ENCODE measurements at places on chromosomes 1 and 21.
A peak's percentile ranks its signal among the peaks of the same experiment; 100 is the strongest.

DNA sequence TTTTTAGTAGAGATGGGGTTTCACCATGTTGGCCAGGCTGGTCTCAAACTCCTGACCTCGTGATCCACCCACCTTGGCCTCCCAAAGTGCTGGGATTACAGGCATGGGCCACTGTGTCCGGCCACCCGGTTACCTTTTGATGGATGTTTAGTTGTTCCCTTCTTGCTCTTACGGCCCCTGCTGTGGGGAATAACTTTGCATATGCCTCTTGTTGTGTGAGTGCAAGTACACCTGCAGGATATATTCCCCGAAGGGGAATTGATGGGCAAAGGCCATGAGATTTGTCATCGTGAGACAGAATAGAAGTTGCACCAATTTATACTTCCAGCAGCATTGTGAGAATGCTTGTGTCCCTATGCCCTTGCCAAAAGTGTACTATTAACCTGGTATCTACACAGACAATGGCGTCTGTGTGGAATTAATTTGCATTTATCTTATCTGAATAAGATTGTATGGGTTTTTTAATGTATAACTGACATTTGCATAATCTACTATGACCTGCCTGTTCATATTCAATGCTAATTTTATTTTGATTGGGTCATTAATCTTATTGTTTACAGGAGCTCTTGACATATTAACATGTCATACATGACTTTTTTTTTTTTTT is 8.1 kb downstream of the IL6R start:
- no peak for DNase-seq

GRCh38 chr21:37414292-37415253 is 48.0 kb downstream of the DYRK1A start:
- no peak for DNase-seq

GRCh38 chr21:41366522-41367151 is 4.8 kb downstream of the MX2 start:
- DNase-seq = peak; percentile 95

GRCh38 chr1:227270554-227270953 is 47.7 kb downstream of the CDC42BPA start:
- no peak for DNase-seq

GRCh38 chr1:118340928-118341910 is 156.2 kb upstream of the SPAG17 start:
- DNase-seq = no peak

DNA sequence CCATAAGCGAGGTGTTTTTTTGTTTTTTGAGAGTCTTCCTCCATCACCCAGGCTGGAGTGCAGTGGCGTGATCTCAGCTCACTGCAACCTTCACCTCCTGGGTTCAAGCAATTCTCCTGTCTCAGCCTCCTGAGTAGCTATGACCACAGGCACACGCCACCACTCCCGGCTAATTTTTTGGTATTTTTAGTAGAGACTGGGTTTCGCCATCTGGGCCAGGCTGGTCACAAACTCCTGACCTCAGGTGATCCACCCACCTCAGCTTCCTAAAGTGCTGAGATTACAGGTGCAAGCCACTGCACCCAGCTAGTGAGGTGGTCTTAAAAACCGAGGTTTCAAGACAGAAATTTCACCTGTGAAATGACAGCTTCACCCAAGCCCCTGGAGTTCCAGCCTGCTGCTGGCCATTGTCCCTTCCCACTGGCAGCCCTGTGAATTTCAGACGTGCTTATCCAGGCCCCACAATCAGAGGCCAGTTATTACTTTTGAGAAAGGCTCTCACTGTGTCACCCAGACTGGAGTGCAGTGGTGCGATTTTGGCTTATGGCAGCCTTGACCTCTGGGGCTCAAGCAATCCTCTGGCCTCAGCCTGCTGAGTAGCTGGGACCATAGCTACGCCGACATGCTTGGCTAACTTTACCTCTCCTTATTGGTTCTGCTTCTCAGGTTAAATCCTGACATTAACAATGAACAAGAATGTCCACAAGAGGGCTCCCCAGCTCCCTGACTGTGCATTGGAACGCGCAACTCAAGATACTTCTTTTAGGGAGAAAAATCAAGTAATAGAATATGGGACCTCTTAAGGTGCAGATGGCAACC is 19.4 kb downstream of the ENO1 start:
- DNase-seq = peak; percentile 78

- no peak for DNase-seq
Observed at GRCh38 chr21:33747420-33747819, 105.1 kb downstream of the ITSN1 start.

DNA sequence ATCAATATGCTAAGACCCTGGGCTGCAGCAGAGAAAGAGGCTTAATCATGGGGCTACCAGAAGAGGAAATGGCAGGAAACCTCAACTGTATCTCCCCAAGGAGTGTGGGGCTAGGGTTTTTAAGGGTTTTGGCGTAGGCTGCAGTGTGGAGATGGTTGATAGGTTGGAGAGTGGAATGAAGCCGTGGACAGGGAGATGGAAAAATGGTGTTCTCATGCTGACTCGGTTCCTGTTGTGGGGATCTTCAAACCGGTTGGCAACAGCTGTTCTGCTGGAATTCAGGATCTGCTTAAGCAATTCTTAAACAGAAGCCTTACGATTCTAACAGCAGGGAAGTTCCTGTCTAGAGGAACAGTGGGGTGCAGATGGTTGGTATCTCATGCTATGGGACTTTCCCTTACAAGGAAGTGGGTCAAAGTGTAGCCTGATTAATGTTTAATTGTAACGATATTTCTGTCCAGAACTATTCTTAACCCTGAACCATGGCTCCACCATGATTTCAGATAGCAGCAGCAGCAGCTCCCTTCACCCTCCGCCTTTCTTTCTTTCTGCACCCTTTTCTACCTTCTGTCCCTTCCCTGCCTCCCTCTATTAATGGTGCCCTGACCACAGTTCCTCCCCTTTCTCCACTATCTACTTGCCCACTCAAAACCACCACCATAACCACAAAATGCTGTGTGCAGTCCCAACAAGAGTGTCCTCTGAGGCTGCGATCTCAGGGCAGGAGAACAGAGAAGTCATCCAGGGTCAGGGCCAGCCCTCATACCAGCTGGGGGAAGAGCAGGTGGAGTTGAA is 30.8 kb downstream of the RSPH1 start:
- peak; percentile 87 for DNase-seq

GRCh38 chr1:248783367-248783766 is 27.8 kb upstream of the LYPD8 start:
- DNase-seq = no peak
